ENCODE measurements at places on chromosomes 5 and 9. TPM values are rescaled to one million over a fixed set of nuclear protein-coding genes. Genes with fewer than 3 reads are reported as not detected.

- DNase-seq, result no peak
Observed at GRCh38 chr5:105840800-105841199, 1829.9 kb downstream of the EFNA5 start.

DNA sequence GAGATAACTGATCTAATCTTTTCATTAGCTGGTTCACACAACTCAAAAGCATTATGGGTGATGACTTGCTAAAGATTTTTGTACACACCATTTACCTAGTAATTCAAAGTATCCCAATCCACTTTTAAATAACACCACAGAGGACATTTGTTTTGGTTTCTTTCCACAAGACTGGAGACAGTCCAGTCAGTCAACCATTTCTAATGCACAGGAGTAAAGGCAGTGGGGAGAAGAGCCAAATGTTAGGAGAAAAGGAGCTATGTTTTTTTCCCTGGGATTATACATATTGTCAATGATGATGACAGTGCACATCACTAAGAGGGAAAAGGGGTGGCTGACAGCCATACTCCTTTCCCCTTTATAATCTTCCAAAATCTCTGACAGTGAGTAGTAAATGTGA, 240.9 kb downstream of the GABRB2 start:
- DNase-seq, result no peak

The RANBP17 gene
- 1.4 TPM for polyA plus RNA-seq

DNA sequence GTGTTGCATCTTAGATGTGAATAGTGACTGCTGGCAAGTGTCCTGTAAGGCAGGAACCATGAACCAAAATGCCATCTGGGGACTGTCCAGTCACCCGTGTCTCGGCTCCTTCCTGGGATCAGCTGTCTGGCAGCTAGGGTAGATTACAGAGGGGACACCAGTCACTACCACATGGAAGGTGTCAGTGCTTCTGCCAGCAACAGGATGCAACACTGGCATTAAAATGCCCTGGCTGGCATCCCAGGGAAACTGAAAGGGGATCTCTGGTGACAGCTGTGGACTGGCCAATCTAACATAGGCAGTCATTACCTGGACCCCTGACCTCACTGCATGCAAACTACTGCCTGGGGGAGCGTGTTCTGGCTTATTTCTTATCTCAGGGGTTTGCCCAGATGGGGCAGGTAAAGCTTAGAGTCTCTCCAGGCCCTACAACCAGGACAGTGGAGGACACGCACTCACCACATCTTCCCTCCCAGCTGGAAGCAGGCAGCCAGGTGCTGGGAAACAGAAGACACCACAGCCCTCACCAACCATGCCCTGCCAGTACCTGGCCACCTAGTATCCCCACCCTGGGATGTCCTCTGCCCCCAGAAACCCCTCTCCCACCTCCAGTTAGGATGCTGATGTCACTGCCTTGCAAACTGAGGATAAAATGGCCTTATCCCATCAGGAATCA, 83.8 kb downstream of the SEMA4D start:
- DNase-seq, result no peak

The SLC4A9 gene
- polyA plus RNA-seq, result not detected

The GBA2 gene
- polyA plus RNA-seq, result 19.2 TPM

The FCN2 gene
- not detected for polyA plus RNA-seq

The LCN1 gene
- not detected for polyA plus RNA-seq

- DNase-seq, result no peak
Observed at GRCh38 chr5:136308212-136308795, 57.0 kb downstream of the TRPC7 start.

GRCh38 chr5:179730852-179731251, 1.8 kb upstream of the MAML1 start:
- DNase-seq, result no peak

- DNase-seq, result no peak
Observed at GRCh38 chr9:36894695-36895310, 139.3 kb downstream of the PAX5 start.

The NR4A3 gene
- 0.01 TPM for polyA plus RNA-seq

- no peak for DNase-seq
Observed at GRCh38 chr5:78841767-78842166, 143.3 kb downstream of the ARSB start.

DNA sequence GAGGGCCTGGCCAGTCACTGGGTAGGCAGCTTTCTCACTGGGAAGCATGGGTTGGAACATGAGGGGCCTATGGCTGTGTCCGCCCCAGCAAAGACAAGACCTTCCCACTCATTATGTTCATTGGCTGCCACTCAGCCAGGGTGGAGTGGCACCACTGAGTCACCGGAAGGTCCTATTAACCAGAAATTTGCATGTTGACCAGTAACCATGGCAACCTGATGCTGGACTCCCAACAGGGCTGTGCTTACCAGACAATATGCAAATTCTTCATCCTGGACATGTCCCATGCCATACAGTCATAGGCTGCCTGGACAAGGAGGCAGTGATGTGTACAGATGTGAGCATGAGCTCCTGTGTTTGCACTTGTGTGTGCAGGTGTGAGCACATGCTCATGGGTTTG, 66.7 kb downstream of the PSD2 start:
- DNase-seq, result peak; percentile 13

- no peak for DNase-seq
Observed at GRCh38 chr5:535846-536698, 11.8 kb upstream of the SLC9A3 start.

DNA sequence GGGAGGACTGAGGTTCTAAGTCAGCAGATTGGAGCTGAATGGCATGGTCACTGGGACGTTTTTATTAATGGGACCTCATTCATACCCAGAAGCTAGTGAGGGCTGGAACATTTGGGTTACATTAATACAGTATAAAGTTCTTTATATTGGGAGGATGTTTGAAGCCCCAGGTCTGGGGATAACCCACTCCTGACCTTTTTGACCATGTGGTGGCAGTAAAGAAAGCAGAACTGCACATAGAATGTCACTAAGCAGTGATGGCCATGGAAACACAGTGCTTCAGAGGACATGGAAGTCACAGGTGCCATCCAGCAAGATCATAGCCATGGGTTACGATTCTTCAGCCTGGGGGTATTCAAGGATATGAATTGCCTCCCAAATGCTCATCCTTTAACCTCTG, 176.0 kb downstream of the ATP10B start:
- DNase-seq, result no peak

- no peak for DNase-seq
Observed at GRCh38 chr9:7976167-7976755, 176.7 kb upstream of the DMAC1 start.

GRCh38 chr9:104279535-104280177, 185.5 kb downstream of the SMC2 start:
- peak; percentile 43 for DNase-seq

- DNase-seq, result no peak
Observed at GRCh38 chr9:137477778-137478612, 18.9 kb upstream of the NSMF start.

GRCh38 chr9:4680750-4681149, 1.4 kb downstream of the CDC37L1 start:
- DNase-seq, result no peak

The RNF208 gene
- 1.2 TPM for polyA plus RNA-seq

The FGD3 gene
- polyA plus RNA-seq, result 0.13 TPM

DNA sequence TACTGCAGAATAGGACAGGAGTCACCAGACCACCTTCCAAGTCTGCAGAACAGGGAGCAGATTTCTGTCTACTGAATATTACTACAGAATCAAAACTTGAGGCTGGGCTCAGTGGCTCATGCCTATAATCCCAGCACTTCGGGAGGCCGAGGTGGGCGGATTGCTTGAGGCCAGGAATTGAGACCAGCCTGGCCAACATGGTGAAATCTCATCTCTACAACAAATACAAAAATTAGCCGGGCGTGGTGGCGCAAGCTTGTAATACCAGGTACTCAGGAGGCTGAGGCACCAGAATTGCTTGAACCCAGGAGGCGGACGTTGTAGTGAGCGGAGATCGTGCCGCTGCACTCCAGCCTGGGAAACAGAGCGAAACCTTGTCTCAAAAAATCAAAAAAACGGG, 710.8 kb upstream of the WWC1 start:
- no peak for DNase-seq

- no peak for DNase-seq
Observed at GRCh38 chr5:38603691-38604090, 47.2 kb upstream of the LIFR start.

The CCDC192 gene
- polyA plus RNA-seq, result not detected

The ZNF484 gene
- polyA plus RNA-seq, result 0.74 TPM

DNA sequence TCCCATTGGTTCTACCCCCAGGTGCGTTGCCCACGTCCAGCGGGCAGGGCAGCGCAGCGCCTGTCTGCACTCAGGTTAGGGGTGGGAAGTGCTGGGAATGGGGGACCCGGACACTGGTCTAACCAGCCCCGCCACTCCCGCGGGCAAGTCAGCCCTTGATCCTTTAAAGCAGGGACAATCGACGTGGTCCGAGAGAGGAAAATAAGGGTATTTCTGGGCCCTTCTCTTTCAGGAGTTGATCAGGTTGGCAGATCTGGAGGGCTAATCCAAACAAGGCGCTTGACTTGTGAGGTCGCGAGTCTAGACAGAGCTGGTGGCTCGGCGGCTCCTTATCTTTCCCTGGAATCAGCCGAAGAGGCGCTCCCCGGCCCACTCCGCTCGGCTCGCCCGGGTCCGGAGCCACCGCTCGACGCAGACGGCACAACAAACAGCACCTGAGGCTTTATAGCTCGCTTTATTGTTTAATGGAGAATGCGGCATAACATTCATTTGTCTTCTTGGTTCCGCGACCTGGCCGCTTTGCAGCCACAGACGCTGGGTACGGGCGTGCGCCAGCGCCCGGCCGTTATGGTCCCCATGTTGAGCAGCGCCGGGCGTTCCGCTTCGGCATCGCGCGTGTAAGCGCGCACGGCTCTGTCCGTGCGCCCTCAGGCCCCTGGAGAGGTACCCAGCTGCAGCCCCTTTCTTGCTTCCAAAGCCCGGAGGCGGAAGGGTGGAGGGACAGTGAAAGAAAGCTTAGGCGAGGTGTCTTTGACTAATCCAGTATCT, 15.8 kb downstream of the ISL1 start:
- DNase-seq, result no peak

The DCP2 gene
- 10.9 TPM for polyA plus RNA-seq

DNA sequence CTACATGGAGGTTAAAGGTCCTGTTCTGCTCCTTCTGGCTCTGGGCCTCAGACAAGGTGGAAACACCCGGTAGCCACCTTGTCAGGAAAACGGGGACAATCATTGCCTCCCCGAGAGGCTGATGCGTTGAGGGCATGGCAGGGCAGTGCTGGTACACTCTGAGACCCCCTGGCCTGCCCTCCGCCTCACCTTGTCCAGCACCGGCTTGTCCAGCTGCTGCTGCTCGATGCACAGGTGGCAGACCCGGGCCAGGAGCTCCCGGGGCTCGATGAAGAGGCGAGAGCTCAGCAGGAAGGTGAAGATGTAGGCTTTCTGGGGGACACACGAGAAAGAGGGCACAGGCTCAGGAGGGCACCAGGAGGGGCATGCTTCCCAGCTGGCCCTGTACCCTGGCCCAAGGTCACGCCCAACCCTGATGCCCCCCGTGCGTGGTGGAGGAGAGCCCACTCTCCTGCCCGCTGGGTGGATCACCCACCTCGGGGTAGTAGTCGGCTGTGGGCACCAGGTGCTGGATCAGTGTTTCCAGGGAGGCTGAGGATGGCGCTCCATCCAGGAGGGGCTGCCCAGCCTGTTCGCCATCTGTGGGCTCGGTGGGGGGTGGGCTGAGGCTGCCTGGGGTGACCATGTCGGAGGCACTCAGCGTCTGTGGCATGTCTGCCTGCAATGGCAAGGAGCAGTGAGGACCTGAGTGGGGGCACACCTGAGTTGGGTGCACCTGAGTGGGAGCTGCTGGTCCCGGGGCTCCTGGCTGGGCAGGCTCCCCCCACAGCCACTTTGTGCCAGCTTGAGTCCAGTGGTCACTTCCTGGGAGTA, 66.0 kb upstream of the RNF130 start:
- DNase-seq, result no peak

GRCh38 chr9:78004478-78005229, 27.0 kb downstream of the GNAQ start:
- DNase-seq, result no peak

GRCh38 chr9:36985769-36986467, 48.1 kb downstream of the PAX5 start:
- DNase-seq, result no peak

DNA sequence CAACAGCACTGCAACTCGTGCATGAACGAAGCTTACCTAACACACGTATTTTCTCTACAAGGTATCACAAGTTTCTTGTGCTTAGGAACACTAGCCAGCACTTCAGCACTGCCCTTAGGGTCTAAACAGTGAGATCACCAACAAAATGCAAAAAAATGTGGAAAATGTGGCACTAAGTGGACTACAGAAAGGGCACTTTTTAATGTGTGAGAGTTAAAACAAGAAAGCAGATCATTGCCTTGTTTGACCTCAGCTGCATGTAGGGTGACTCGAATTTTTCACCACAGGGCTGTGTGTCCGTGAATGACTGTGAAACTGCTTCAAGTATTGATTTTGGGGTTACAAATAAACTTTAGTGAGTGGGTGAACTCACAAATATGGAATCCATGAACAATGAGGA, 90.5 kb downstream of the MARCHF3 start:
- no peak for DNase-seq

The HK3 gene
- polyA plus RNA-seq, result not detected

DNA sequence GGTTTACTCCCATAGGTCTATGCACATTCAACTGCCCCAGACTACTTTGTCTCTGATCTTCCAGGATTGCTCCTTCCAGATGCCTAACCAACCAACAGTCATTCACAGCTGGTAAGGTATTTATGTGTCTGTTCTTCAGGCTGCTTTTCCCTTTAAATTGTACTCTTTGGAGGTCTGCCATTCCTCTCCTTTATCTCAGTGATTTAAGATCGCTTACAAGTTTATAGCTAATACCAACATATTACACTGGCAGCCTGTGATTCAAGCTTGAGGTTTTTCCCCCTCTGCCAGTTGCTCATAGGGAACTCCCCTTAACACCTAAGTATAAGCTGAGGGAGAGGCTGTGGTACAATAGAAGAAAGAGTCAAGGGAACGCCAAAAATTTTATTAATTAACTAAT, 711.7 kb upstream of the EDIL3 start:
- DNase-seq, result no peak

The CDH9 gene
- polyA plus RNA-seq, result not detected

- no peak for DNase-seq
Observed at GRCh38 chr9:91562416-91562815, 138.8 kb upstream of the NFIL3 start.

GRCh38 chr5:146223179-146223578, 19.8 kb downstream of the RBM27 start:
- DNase-seq, result no peak

All from foreskin keratinocyte (primary cell).